Esophagus muscularis mucosa (tissue), 4 donors: ENCODE measurements at places on chromosomes 12 and 14. TPM values are rescaled to one million over a fixed set of nuclear protein-coding genes. Genes with fewer than 3 reads are reported as not detected.

Gene FLRT2
- 10.9 TPM for total RNA-seq

Gene ACOT2
- total RNA-seq: 148 TPM

Gene SUDS3
- 63.2 TPM for total RNA-seq

Gene MSI1
- total RNA-seq: 0.11 TPM

Gene LRP6
- 26.6 TPM for total RNA-seq

Gene GALNT16
- 12.5 TPM for total RNA-seq

Gene WNT1
- not detected for total RNA-seq

Gene C12orf54
- total RNA-seq: not detected

Gene ESRRB
- total RNA-seq: 0.17 TPM

Gene C3AR1
- total RNA-seq: 4.9 TPM

Gene STYK1
- not detected for total RNA-seq

Gene ERP27
- total RNA-seq: not detected

Gene DLGAP5
- total RNA-seq: not detected

Gene GOLT1B
- total RNA-seq: 23.7 TPM

Gene CLEC6A
- not detected for total RNA-seq

Gene LRRIQ1
- total RNA-seq: 0.29 TPM

Gene NUAK1
- 7.6 TPM for total RNA-seq

Gene FAM181A
- not detected for total RNA-seq

Gene CRIP1
- total RNA-seq: 56.5 TPM

Gene PTPN21
- total RNA-seq: 46.5 TPM

Gene CD4
- total RNA-seq: 11.9 TPM

Gene EML5
- 3.7 TPM for total RNA-seq

Gene ZNF385A
- total RNA-seq: 22.8 TPM

Gene ZDHHC22
- total RNA-seq: 0.13 TPM

Gene TUNAR
- not detected for total RNA-seq

Gene RPS6KL1
- 5.8 TPM for total RNA-seq

Gene PRB3
- total RNA-seq: not detected

Gene RIMBP2
- total RNA-seq: 1.8 TPM

Gene DCTN2
- total RNA-seq: 206 TPM

Gene ZDHHC17
- 39.0 TPM for total RNA-seq

Gene INSM2
- not detected for total RNA-seq

Gene KRT78
- total RNA-seq: not detected

Gene PIK3C2G
- 1.2 TPM for total RNA-seq

Gene SDR9C7
- total RNA-seq: not detected

Gene RHEBL1
- total RNA-seq: not detected

Gene FGF23
- not detected for total RNA-seq

Gene COQ5
- 12.1 TPM for total RNA-seq

Gene ADAM20
- 0.33 TPM for total RNA-seq

Gene TRHDE
- 1.2 TPM for total RNA-seq

Gene FLVCR2
- 2.5 TPM for total RNA-seq

Gene GSG1
- total RNA-seq: not detected

Gene KLRB1
- total RNA-seq: 1.5 TPM

Gene KRAS
- 37.0 TPM for total RNA-seq
